ENCODE measurements at places on chromosomes 2 and 18. TPM values are rescaled to one million over a fixed set of nuclear protein-coding genes. Genes with fewer than 3 reads are reported as not detected.

The CHRND gene
- not detected for total RNA-seq

The TXNL4A gene
- 86.6 TPM for total RNA-seq

The SP110 gene
- 18.9 TPM for total RNA-seq

The IL1A gene
- total RNA-seq, result 0.05 TPM

The PLEK gene
- total RNA-seq, result not detected

The ADCYAP1 gene
- not detected for total RNA-seq

The AKAIN1 gene
- total RNA-seq, result not detected

The CHRNG gene
- total RNA-seq, result not detected

The GRB14 gene
- 0.10 TPM for total RNA-seq

GRCh38 chr2:219041252-219041651, at the start of gene CFAP65:
TSS of gene CFAP65 (minus strand) at chr2:219041516. CDS start at chr2:219039048, 2,468 bp downstream.
- peak; percentile 29 for DNase-seq

- DNase-seq, result peak; percentile 95
These were observed 6.5 kb upstream of the CAPN10 start for GRCh38 chr2:240579771-240580614.

DNA sequence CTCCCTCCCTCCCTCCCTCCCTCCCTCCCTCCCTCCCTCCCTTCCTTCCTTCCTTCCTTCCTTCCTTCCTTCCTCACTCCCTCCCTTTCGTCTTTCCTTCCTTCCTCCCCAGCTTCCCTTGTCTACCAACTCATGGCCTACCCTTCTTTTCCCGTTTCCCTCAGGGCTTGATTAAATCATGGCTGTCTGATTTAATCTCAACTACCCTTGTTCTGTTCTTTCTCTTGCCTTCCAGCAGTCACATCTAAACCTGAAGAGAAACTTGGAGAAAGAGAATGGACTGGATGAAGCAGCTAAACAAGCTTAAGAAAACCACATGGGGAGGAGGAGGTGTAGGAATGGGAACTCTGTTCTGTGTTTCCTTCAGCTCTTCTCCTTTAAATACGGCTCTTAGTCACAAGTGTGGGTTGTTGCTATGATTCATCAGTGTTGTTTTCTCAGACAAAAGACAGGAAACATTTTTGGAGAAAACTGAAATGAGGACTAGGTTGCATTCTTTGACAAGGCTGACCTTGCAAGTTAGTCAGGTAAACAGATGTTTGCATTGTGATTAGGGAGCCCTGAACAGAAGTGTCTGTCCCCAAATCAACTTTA, 177.9 kb downstream of the LRRTM1 start:
- peak; percentile 19 for DNase-seq

DNA sequence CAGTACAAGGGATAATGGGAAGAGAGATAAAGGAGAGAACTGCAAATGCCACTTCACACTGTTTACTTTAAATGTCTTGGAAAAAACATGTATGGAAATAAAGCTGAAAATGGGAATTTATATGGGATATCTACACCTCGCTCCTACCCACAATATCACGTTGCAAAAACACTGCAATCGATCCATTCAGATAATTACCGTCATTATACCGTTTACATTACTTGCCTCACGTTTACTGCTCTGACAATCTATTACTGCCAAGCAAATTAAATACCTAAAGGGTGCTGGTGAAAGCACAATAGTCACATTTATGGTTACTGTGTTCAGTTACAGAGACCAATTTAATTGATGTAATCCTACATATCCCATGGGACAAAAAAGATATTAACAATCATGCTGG, 214.7 kb upstream of the LYPD1 start:
- DNase-seq, result no peak

DNA sequence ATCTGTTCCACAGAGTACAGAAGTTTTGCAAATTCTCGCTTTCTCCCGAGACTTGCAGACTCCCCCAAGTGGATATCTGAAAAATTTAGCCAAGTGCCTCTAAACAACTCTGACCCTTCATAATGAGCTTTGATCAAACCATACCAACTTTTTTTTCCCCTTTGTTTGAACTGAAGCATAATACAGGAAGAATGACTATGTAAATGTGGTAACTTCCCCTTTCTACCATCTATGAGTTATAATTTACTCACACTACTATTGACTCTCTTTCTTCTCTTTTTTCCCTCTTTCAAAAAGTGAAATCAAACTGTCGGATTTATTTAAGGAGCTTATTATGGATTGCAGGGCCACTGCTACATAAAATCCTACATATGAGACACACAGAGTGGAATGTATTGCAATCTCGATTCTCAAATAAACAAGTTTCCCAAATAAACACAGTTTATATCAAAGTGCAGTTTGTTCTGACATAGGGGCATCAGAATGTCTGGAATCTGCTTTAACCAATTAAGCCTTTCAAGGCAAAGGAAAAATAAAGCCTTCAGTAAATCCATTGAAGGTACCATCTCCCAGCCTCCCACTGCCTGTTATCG, 1.4 kb upstream of the ZNF804A start:
- DNase-seq, result peak; percentile 56

DNA sequence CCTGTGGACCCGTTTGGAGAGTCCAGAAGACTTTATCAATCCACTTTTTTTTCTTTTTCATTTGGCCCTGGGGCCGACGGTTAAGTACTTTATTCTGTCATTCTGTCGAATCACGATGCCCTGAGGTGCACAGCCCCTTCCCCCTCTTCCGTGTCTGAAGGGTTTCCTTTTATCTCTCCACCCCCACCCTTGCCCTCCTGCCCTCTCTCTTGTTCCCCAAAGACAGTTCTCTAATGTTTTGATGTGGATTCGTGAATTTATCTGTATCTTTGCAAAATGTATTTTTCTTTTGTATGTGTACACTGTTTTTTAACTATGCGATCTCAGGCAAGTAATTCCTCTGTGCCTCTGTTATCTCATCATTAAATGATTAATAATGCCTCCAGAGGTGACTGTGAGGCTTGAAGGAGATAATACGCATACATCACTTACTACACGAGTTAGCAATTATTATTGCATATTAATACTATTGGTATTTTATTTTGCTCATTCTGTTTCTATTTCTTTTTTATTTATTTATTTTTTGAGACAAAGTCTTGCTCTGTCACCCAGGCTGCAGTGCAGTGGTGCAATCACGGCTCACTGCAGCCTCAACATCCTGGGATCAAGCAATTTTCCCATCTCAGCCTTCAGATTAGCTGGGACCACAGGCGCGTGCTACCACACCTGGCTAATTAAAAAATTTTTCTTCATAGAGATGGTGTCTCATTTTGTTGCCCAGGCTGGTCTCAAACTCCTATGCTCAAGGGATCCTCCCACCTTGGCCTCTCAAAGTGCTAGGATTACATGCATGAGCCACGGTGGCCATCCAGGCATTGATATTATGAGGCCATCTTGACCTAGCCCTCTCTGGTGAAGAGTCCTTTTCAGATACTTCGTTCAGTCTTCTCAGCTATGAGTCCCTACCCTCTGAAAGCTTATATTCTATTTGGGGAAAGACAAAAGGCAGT, 1.4 kb upstream of the CASP8 start:
- DNase-seq, result no peak

DNA sequence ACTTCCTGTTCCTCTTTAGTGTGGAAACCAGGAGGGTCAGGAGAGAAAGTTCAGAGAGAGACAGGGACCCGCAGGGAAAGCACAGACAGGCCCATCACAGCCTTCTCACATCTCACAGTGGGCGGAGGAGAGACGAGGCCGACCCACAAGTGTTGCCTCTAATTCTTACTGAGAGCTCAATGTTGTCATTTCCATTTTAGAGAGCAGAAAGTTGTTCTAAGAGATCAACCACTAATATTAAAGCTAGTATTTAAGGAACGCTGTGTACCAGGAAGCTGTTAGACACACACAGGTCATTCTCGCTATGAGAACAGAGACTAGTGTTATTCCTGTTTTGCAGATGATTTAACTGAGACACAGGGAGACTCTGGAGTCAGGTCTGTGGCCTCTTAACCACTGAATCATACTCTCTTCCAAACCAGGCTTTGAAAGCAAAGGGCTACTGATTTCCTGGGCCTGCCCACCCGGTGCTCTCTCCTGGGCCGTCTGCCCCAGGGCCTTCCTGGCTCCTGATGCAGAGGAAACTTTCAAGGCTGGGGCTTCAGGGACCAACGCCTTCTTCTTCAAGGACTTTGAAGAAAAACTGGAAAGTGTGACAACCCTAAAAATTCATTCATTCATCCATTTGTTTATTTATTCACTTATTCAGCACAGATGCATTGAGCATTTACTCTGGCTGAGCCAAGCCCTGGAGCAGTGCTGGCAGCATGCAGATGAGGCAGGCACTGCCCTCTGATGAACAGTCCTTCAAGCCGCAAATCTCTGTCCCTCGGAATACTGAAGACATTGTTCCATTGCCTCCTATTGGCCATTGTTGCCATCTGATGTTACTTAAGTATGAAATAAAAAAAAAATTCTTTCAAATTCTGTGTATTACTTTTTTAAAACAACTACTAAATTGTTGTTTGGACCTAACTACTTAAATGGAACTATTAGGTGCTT, 37.2 kb upstream of the BIN1 start:
- DNase-seq, result peak; percentile 52

DNA sequence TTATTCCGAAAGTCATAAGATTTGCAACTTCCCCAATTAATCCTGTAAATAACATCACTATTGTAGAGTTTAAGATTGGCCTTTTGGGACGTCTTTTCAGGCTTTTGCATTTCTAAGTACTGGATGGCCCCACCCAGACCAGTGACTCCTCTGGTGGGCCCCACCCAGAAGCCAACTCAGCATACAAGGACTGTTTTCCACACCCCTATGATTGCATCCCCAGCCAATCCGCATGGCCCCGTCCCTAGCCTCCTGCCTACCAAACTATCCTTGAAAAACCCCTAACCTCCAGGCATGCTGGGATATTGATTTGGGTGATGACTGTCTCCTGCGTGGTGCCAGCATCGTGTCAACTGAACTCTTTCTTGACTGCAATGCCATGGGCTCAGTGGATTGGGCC, 24.5 kb upstream of the TGIF1 start:
- no peak for DNase-seq

GRCh38 chr2:190837420-190837819, 43.2 kb upstream of the GLS start:
- peak; percentile 89 for DNase-seq

- DNase-seq, result no peak
These were observed 84.6 kb upstream of the RFX8 start for GRCh38 chr2:101559551-101559950.

- DNase-seq, result peak; percentile 40
These were observed 91.5 kb upstream of the CDH7 start for GRCh38 chr18:65659312-65659711.

DNA sequence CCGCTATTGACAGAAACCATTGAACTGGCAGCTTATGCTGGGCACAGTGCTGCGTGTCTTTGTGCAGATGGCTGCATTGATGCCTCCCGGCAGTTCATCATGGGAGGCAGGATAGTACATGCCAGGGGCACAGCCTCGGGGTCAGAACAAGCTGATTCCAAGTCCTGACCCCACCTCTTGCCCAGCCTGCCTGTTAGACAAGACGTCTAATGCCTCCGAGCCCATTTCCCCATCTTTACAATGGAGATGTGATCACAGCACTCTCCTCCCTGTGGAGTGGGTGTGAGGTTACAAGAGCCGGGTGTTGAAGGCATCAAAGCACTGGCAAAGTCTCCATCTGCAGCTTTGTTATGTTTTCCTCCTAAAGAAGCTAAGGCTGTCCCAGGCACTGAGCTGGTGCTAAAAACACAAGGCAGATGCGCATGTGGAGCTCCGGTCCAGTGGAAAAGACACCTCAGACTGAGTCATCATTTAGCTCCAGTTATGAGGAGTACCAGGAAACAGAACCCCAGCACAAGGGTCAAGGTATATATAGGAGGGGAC, 125.7 kb upstream of the EPAS1 start:
- DNase-seq, result peak; percentile 75

DNA sequence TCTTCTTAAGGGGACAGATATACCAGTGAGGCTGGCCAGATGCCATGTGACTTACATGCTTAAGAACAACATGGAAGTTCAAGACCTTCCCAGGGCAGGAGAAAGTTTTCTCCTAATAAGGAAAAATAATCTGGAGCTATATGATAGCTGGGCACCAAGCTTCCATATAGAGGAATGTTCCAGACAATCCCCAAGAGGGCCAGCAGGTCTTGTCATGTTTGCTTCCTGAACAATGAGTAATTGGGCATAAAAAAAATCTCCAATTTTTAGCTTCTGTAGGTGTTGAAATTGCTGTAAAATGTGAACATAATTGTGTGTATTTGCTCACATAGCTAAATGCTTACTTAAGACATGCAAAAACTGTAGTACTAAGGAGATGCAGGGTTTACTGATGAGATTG, 809.5 kb upstream of the PIK3C3 start:
- DNase-seq, result no peak

DNA sequence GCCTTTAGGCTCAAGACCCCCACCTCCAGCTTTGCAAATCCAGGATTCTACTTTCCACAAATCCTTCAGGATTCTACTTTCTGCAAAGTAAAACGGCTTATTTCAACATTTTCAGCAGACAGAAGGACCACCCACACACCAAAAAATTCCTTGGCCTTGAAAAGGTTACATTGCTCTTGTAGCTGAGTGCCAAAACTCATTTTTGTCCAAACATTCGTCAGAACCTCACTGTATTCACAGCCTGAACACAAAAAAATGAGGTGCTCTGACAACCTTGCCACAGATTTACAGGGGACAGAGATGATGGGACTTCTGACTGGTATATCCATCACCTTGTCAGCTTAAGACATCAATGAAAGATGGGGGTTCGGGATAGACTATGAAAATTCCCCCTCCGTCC, 63.0 kb upstream of the COX7A2L start:
- no peak for DNase-seq

- DNase-seq, result peak; percentile 86
These were observed 14.9 kb downstream of the SLC9A4 start for GRCh38 chr2:102487761-102488462.

- no peak for DNase-seq
These were observed 33.8 kb downstream of the HS1BP3 start for GRCh38 chr2:20617081-20617575.

- no peak for DNase-seq
These were observed 137.5 kb downstream of the CTIF start for GRCh38 chr18:48676346-48676745.

DNA sequence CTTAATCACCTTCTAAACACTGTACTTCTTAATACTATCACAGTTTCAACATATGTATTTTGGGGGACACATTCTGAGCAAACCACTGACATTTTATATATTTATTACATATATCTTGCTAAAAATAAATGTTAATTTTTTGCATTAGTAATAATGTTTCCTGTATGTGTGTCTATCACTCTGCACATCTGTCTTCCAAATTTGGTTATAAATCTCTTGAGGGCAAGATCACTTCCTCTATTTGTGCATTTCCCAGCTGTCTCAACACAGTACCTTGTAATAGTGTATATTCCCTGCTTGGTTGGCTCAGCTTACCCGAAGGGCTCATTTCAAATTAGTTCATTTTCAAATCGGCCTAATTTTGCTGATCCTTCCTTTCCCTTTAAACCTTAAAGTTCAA, 617.1 kb upstream of the GYPC start:
- DNase-seq, result no peak

All from A172 (cell line).